ENCODE measurements at places on chromosomes 11 and 22.

DNA sequence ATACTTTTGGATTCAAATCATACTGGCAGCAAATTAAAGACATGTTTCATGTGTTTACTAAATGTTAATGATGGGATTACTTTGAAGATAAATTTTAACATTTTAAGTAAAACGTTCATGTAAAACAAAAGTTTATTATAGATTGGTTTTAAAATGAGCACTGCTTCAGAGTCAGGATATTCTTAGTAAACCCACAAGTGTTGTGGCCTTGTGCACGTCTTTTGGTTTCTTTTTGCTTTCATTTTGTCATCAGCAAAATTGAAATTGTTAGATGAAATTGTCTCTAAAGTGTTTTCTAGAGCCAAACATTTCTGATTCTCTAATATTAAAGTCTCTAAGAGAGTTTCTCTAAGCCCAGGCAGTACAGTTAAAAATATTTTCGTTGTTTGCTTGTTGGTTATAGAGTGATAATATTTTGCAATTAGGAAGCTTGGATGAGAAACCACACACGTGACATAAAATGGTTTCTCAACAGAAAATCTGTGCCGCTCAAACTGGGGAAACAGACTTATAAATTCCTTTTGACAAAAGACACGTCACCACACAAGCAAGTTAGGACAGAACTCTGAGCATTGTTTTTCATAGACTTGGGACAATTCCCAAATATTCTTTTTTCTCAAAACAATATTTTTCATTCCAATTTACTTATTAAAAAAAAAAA, 164.4 kb downstream of the TEAD1 start:
- DNase-seq, result no peak

DNA sequence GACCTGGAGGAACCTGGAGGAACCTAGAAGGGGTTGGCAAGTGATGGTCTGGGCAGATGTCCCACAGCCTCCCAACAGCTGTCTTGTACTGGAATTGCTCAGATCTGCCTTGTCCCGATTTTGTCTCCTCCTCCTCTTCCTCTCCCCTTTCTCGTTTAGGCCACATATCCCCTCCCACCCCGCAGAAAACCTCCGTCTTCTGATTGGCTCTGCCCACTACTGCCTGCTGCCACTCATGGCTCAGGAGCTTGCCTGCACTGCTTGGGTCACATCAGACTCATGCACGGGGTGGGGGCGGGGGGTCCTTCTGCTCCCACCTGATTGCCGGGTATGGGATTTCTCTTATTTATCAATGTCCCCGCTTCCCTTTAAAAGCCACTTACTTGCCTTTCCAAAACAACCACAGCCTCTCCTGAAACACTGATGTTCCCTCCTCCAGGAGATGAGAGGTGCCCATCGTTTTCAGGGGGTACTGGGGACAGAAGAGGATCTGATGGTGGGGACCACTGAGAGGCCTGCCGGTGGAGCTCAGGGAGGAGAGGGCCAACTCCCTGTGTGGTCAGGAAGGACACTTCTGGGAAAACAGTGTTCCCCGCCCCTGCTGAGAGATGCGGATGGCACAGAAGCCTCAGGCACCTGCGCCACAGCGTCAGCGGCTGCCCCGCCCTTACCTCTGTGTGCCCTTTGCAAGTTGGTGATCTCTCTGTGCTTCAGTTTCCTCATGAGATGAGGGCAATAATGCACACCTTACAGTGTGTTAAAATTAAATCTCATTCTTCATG, 14.7 kb downstream of the TOM1 start:
- no peak for DNase-seq

GRCh38 chr11:107953446-107953845, 25.2 kb downstream of the RAB39A start:
- DNase-seq, result no peak

DNA sequence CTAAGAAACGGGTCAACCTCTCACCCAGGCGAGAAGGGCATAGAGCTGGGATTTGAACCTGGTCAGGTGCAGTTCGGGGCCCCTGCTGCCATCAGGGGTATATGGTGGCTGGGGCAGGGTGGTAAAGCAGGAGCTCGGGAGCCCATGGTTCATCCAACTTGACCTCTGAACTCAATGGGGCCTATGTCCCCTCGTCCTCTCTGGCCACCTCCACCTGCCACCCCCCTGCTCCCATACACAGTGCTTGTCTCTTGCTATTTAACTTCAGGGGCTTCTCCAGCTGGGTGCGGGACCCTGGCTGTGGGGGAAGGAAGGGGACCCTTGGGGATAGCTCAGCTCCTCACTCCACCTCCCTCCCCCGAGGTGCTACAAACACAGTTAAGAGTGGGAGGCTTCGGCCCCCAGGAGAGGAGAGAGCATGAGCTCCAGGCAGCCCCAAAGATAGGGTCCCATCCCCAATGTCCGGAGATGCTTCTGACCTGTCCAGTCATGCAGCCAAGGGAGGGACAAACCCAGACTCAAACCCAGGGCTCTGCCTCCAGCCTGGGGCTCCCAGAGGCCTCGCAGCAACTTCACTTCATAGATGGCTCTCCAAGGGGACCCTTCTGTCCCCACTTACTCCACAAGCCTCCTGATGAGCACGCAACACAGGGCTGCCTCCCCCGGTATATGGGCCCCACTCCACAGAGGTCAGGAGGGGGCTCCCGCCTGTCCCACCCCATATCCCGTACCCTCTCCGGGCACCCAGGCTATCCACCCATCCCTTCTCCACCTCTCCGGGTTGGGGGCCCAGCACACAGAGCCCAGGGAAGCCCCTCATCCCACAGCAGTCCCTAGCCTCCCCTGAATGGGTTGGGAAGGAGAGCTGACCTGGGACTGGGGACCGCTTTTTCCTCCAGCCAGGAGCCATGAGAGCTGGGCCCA, 712 bp downstream of the IL2RB start:
- no peak for DNase-seq

- no peak for DNase-seq
These were observed 5.3 kb downstream of the PLEKHB1 start for GRCh38 chr11:73651661-73652045.

- DNase-seq, result no peak
These were observed 23.8 kb downstream of the FSHB start for GRCh38 chr11:30254307-30255298.

- DNase-seq, result no peak
These were observed 4.1 kb downstream of the SBF2 start for GRCh38 chr11:10289765-10290380.

GRCh38 chr11:70532066-70532440, 133.7 kb downstream of the CTTN start:
- DNase-seq, result no peak

- no peak for DNase-seq
These were observed 48.0 kb downstream of the FAT3 start for GRCh38 chr11:92272651-92273050.

- no peak for DNase-seq
These were observed 40.2 kb downstream of the DIXDC1 start for GRCh38 chr11:111977146-111978027.

GRCh38 chr11:79182794-79183193, 258.0 kb downstream of the TENM4 start:
- DNase-seq, result no peak

GRCh38 chr11:64249563-64250414, 1.5 kb upstream of the PLCB3 start:
- DNase-seq, result no peak

DNA sequence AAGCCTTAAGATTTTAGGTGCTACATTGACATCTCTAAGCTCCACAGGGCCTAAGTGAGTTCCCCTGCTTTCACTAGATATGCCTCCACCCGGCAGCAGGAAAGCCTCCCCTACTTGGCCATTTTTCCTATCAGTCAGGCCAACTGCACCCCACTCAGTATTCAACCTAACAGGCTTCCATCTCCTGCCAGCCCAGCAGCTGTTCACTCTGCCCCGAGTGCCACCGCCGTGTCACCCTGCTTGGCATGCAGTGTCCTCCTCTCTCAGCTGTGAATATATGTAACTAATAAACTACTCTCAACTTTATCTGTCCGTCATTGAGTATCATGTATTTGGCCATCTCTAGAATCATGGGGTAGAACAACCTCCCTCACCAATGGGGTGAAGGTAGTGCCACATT, 9.0 kb upstream of the OR6M1 start:
- DNase-seq, result no peak

- peak; percentile 20 for DNase-seq
These were observed 26.9 kb downstream of the SUSD2 start for GRCh38 chr22:24208012-24208749.

GRCh38 chr22:49149721-49150608, 677.7 kb downstream of the BRD1 start:
- no peak for DNase-seq

GRCh38 chr22:23520863-23521440, 59.1 kb downstream of the IGLL1 start:
- DNase-seq, result no peak

DNA sequence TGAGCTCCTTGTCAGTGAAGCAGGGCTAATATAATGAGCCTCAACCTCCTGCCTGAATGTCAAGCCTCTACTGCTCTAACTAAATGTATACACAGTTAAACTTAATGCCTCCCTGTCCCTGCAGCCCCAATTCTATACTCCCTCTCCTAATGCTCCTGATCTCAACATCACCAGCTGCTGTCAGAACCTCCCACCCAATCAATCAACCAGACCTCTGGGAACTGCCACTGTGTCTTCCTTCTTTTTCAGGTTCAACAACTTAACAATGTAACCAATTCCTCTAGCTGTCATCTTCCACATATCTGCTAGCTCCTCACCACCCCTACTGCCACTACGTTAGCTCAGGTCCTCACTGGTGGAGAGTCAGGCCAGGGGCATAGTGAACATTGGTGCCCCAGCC, 339.8 kb upstream of the NARS2 start:
- DNase-seq, result no peak

- DNase-seq, result no peak
These were observed 41.3 kb downstream of the CDKN1C start for GRCh38 chr11:2844116-2844842.

DNA sequence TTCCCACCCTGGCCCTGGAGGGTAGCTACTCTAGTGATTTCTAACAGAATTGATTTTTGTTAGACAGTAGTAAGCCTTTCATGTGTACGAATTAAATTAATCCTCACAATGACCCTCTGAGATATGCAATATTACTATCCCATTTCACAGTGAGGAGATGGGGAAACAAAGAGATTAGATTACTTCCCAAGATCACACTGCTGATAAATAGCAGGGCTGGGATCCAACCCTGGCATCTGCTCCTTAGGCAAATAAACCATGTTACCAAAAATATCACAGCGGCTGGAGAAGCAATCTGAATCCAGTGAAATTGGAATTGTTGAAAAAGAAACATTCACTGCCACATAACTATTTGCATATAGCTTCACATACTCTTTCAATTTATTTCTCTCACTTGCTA, 12.8 kb upstream of the CAVIN3 start:
- no peak for DNase-seq

GRCh38 chr22:19820880-19821522, 33.7 kb downstream of the GNB1L start:
- DNase-seq, result no peak

DNA sequence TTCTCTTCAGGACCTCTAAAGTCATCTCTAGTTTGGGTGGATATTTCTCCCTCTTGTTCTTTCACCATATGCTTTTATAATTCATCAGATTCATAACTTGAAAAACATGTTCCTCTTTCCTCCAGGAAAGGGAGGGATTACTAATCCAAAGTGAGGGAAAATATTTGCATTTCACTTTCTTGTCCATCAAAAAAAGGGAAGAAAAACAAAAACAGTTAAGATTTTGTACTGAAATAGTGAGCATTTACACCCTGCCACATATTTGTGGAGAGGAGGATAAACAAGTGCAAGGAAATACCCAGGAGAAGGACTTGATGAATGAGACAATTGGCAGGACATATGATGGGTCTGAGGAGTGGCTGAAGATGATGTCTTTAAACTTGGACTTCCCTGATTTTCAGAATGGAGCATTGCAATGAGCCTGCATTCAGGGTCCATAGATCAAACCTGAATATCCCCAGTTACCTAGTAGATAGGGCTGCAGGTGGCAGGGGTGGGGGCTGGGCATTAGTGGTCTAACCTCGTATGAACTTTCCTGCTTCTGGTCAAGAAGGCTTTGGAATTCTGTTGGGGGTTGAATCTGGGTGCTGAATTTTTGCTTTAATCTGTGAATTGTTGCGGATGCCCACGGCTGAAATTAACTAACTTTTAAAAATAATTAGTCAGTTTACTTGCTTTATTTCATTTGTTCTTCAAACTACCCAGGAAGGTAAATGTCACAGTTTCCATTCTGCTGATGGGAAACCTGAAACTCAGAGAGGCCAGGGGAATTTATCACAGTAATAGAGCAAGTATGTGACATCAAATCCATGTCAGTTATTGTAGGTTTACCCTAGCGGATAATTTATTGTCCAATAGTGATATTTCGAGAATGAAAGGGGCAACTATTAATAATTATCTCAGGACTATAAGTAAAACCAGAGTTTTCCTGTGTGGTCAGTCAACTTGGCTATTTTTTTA, 36.9 kb upstream of the TMEM123 start:
- DNase-seq, result no peak

GRCh38 chr22:30578481-30578880, 4.0 kb upstream of the GAL3ST1 start:
- no peak for DNase-seq

DNA sequence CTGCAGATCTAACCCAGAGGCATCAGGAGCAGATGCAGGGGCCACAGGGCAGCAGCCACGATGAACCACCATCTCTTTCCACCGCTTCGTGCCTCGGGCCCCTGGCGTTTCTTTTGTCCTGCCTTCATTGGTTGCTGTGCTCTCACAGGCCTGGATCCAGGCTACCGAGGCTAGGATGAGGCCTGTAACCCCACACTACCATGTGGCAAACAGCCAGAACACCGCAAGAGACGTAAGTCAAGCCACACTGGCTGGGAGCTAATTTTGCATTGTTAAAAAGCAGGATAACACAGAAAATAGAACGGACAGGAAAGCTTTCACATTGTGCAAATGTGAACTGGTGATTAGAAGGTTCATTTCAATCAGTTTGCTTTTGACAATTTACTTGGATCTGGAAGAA, 15.7 kb upstream of the ARFGAP3 start:
- DNase-seq, result no peak

GRCh38 chr11:27204529-27204928, 158.5 kb downstream of the CCDC34 start:
- DNase-seq, result no peak

GRCh38 chr11:102341844-102342318, 5.1 kb upstream of the BIRC2 start:
- peak; percentile 83 for DNase-seq

DNA sequence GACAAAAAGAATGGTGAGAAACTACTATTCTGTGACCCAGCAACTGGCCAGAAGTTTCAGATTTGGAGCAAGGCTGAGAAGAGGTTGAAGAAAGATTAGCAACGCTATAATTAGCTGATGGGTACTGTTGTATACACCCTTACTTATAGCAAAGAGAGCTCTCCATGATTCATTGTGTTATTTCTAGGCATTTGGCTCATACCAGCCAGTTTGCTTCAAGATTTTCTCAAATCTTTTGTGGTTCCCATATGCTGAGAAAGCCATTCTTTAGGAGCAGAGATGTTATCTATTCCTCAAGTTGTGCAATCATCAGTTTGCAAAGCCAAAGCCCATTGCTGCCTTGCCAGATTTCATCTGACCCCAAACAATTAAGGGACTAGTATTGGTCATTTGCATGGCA, 179.4 kb downstream of the ETS1 start:
- no peak for DNase-seq

- peak; percentile 19 for DNase-seq
These were observed 34.2 kb upstream of the FSHB start for GRCh38 chr11:30196400-30197206.

- DNase-seq, result no peak
These were observed 105.2 kb downstream of the KCNQ1 start for GRCh38 chr11:2549876-2550605.

GRCh38 chr11:116510886-116511650, 261.7 kb downstream of the BUD13 start:
- DNase-seq, result no peak

GRCh38 chr11:124740277-124740882, 638 bp downstream of the NRGN start:
- peak; percentile 58 for DNase-seq

Measured in CD4-positive, alpha-beta T cell treated with Interleukin-2 at 100 ng/mL for 4 hours (primary cell).